ENCODE measurements at places on chromosomes 13 and 19.

GRCh38 chr13:48488995-48489394 is 43.9 kb downstream of the RCBTB2 start:
- no peak for DNase-seq

- DNase-seq = no peak
Measured at GRCh38 chr13:86510792-86511191, 711.6 kb upstream of the SLITRK6 start.

GRCh38 chr13:65293530-65294198 is 1936.5 kb downstream of the PCDH9 start:
- no peak for DNase-seq

DNA sequence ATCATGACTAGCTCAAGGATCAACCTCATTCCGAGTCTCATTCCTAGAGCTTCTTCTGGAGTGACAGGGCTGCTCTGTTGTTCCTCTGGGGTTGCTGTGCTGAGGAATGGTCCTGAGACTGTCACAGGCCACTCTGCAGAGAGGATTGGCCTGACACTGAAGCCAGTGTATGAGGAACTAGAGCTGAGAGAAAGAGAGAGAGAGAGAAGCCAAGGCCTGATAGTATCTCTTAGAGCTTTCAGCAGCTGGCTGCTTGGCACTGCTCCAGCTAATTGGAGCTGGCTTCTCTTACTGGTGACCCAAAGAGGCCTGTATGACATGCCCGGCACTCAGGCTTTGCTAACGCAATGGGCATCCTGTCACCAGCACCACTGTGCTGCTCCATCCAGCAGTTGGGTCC is 73.4 kb upstream of the FLT1 start:
- peak; percentile 85 for DNase-seq

DNA sequence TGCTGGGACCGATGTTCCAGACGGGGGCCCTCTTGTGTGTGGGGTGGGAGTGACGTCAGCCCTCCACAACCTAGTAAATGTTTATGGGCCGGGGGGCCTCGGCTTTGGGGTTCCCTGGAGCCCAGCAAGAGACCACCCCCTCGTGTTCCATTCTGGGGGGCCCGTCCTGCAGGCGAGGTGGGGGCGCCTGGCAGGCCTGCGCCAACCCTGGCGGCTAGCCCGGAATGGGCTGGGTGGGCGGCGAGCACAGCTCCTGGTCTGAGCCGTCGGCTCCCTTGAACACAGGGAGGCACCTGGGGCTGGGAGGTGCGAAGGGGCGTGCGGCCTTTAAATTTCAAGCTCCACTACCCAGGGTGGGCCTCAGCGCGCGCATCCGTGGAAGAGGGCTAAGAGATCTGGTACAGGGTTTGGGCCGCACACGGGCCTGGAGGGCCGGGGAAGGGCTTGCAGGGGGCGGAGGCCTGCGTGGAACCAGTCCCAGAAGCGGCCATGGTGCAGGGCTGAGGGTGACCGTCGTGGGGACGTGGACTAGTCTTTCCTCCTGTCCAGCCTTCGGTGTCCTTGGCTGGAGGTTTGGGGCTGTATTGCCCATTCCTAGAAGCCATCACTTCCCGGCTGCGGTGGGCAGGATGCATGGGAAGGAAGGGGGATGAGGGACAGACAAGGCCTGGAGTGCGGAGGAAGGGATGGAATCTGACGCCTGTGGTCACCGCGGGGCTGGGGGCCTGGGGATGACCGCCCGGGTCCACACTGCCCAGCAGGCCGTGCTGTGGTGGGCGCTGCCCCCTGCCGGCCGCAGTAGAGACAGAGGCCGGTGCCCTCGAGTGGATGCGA is 11.4 kb downstream of the NDUFA11 start:
- peak; percentile 57 for DNase-seq

GRCh38 chr13:104011505-104012241 is 945.5 kb upstream of the SLC10A2 start:
- no peak for DNase-seq

DNA sequence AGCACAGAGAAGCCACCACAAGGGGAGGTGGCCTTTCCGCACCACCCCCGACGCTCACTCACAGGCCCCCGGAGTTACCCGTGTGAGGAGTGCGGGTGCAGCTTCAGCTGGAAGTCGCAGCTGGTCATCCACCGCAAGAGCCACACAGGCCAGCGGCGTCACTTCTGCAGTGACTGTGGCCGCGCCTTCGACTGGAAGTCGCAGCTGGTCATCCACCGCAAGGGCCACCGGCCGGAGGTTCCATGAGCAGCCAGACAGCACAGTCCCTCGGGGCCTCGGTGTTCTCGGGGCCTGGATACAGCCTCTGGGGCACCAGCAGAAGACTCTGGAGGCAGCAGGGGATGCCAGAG is 4.3 kb downstream of the ZNF446 start:
- no peak for DNase-seq

GRCh38 chr13:59495936-59496512 is 667.7 kb downstream of the DIAPH3 start:
- peak; percentile 12 for DNase-seq

DNA sequence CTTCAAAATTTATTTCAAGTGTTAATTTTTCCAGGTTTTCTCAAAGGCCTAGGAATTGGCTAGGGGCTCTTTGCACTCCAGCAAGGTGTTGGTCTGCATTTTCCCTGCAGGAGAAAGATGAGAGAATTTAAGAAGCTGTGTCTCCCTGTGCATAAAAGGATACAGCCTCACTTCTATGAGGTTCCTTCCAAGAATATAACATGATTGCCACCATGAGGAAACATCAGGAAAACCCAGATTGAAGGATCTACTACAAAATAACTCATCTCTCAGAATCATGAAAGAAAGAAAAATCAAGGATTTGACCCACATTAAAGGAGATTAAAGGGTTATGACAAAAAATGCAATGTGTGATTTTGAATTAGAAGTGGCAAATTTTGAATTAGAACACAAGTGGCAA is 69.9 kb downstream of the RUBCNL start:
- no peak for DNase-seq

DNA sequence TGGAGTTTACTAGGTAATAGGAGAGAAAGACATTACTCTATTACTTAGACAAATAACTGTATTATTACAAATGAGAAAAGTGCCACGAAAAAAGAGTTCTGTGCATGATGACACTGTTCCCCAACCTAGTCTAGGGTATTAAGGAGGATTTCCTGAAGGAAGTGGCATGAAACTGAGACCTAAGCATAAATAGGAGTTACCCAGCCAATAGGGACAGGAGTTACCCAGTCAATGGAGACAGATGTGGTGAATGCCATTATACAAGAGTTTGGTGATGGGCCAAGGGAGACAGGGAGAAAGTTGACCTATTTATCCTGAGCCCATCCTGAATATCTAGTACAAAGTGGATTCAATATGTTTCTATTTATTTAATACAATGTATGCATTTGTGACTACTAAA is 65.4 kb downstream of the KL start:
- DNase-seq = no peak

DNA sequence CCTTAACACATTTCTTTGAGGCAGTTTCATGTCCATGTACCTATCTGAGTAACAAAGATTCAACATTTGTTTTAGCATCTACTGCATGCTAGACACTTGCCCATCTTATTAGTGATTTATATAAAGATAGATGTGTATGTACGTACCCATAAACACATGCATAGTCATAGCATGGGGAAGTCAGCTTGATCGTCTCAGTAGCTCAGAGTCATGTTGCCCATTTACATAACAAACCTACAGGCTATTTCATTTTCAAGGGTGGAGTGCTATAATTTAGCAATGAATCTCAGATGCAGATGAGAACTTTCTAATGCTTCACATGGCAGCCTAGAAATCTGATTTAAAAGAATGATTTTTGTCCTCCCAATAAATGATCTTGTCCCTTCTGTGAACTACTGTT is 23.5 kb downstream of the FLT1 start:
- DNase-seq = no peak

- no peak for DNase-seq
Measured at GRCh38 chr13:112186091-112186490, 119.1 kb downstream of the SOX1 start.

DNA sequence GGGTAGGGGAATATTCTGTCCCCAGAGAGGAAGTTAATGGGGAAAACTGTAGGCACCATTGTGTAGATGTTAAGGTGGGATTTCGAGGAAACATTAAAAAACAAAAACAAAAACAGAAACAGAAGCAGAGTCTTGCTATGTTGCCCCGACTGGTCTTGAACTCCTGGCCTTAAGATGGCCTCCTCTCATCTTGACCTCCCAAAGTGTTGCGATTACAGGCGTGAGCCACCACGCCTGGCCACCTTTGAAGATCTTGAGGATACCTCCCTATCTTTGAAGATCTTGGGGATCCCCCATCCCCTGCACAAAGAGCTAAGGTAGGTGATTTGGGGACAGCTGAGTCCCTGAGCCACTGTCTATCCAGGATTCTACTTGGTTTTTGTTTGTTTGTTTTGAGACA is 553 bp upstream of the ICAM3 start:
- no peak for DNase-seq

DNA sequence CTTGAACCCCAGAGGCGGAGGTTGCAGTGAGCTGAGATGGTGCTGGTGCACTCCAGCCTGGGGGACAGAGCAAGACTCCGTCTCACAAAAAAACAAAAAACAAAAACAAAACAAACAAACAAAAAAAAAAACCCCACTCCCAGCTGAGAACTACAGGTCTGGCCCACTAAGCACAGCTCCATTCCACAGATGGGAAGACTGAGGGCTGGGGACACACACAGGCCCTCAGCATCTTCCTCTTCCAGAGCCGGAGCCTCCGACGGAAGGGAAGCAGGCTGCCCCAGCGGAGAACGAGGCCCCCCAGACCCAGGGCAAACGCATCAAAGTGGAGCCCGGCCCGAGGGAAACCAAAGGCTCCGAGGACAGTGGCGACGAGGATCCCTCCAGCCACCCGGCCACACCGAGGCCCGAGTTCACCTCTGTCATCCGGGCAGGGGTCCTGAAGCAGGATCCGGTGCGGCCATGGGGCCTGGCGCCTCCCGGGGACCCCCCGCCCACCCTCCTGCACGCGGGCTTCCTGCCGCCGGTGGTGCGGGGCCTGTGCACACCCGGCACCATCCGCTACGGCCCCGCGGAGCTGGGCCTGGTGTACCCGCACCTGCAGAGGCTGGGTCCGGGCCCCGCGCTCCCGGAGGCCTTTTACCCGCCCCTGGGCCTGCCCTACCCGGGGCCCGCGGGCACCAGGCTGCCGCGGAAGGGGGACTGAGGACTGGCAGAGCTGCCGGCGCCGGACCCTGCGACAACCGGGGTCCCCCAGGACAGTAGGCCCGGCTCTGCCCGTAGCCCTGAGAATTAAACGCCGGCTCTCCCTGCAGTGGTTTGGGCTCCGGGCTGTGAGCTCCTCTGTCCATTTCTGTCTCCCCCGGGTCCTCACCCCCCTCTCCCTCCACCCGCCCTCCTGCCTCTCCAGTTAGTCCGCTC is 3.2 kb downstream of the TMEM160 start:
- DNase-seq = no peak

DNA sequence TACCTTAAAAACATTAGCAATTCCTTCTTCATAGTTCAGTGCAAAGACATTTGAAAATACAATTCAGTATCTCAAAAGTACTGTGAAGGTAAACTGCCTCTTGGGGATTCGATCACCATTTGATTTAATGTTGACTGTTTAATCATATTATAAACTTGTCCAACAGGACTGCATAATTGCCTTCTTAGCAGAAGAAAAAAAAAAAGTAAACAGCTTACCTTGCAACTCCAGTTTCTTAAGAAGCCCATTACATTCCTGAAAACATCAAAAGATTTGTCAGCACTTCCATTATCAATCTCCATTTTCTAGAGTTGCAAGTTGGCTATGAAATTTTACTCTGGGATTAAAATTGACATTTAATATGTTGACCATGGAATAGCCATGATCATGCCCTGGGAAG is 1154.6 kb downstream of the OLFM4 start:
- DNase-seq = no peak

DNA sequence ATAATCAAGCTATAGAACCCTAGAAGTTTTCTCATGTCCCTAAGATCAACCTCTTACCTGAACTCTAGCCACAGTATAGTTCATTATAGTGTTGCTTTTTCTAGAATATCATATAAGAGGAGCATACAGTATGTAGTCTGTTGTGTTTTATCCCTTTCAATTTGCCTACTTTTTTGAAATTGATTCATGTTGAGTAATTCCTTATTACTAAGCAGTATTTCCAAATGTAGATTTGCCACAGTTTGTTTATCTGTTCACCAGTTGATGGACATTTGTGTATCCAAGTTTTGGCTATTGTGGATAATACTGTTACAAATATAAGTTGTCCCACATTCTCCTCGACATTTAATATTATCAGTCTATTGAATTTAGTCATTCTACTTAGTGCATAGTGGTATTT is 138.0 kb downstream of the LMO7 start:
- no peak for DNase-seq

GRCh38 chr19:33795370-33796163 is 1.1 kb upstream of the KCTD15 start:
- peak; percentile 84 for DNase-seq

GRCh38 chr13:84139561-84140158 is 257.4 kb upstream of the SLITRK1 start:
- no peak for DNase-seq

GRCh38 chr19:8526345-8527091 is 12.6 kb upstream of the ZNF414 start:
- DNase-seq = no peak

Data from hematopoietic multipotent progenitor cell treated with erythropoietin and hydrocortisone succinate and interleukin-3 and kit ligand, for 6 days (in vitro differentiated cells).